Renal pelvis (tissue), 12 donors: ENCODE measurements at places on chromosomes 5 and 9.

DNA sequence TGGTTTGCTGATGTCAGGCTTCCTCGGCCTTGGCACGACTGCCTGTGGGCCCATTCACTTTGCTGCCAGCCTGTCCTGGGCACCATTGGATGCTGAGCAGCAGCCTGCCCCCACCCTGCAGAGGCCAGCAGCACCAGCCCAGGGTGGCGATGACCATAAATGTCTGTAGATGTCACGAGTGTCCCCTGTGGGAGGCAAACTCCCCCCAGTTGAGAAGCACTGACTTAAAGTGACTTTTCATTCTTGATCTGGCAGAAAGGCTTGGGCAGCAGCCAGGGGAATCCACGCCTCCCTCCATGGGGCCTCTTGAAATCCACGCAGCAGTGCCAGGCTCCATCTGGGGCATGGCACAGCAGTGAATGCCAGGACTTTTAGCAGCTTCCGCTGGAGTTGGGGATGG is 21.8 kb downstream of the IRX4 start:
- DNase-seq = no peak

DNA sequence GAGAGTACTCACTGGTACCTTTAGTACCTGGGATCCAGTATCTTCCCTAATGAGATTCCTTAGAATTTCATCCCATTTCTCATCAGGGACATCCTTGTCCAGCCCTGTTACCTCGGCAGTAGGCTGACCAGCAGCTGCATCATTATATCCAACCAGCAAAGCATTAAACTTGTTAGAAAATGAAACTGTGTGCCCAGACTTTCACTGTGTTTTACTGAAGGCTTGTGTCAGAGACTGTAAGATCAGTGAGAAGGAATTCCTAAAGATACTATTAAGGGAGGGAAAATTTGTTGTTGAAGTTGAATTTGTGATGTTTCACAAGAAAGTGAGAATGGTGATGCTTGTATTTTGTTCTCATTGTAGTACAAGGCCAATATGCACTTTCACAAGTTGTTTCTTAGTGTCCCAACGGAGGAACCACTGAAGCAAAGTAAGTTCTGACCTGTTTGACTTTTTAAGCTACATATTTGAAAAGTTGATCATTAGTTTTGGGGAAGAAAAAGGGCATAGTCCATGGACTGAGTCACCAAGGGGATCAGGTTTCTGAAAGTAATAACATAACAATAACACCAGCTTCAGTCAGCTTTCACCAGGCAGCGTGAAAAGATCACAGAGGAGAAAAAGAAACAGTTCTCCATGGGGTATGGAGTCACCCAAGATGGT is 48.8 kb downstream of the GRAMD2B start:
- no peak for DNase-seq

- no peak for DNase-seq
Measured at GRCh38 chr5:38473008-38473407, 83.4 kb downstream of the LIFR start.

DNA sequence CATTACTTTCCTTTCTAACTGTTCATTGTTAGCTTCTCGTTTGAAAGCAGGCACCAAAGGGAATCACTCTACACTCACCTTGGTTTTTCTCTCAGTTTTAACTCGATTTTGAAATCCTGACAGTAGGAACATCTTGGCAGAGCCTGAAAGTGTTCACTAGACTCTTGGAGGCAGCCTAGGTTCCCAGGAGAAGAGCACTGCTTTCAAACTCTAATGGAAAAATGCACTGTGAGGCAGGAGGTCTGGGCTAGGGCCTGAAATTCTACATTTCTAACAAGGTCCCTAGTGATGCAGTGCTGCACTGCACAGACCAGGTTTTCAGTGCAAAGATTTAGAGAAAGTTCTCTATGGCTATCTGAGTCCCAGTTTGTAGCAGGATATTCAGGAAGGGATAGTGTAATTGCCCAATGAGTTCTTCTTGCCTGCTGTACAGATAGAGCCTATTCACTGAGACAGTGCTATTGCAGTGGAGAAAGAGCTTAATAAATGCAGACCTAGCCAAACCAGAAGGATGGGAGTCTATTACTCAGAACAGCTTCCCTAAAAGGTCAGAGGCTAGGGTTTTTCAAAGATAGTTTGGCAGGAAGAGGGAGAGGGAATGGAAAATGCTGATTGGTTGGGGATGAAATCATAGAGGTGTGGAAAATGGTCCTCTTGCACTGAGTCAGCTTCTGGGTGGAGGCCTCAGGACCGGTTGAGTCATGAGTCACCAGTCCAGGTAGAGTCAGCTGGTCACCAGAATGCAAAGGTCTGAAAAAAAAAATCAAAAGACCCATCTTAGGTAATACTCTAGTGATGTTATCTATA is 153.9 kb downstream of the GPBP1 start:
- no peak for DNase-seq

DNA sequence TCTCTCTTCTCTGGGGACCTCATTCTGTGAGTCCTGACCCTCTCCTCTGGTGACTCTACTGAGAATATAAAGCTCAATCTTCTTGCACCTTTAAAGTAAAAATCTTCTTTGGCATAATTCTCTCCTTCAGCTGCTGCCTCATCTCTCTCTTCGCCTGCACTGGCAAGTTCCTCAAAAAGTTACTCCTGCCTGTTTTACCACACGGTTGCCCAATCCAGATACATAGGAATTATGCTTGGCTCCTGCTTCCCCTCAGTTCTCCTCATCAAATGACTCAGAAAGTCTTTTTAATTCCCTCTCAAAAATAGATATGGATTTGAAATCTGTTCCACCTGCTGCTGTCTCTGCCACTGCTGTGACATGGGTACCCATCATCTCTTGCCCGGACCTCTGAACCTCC is 14.4 kb upstream of the HRCT1 start:
- no peak for DNase-seq
